ENCODE measurements at places on chromosomes 5 and 9.

- DNase-seq = no peak
Measured at GRCh38 chr9:569296-569695, 272.2 kb upstream of the DMRT1 start.

DNA sequence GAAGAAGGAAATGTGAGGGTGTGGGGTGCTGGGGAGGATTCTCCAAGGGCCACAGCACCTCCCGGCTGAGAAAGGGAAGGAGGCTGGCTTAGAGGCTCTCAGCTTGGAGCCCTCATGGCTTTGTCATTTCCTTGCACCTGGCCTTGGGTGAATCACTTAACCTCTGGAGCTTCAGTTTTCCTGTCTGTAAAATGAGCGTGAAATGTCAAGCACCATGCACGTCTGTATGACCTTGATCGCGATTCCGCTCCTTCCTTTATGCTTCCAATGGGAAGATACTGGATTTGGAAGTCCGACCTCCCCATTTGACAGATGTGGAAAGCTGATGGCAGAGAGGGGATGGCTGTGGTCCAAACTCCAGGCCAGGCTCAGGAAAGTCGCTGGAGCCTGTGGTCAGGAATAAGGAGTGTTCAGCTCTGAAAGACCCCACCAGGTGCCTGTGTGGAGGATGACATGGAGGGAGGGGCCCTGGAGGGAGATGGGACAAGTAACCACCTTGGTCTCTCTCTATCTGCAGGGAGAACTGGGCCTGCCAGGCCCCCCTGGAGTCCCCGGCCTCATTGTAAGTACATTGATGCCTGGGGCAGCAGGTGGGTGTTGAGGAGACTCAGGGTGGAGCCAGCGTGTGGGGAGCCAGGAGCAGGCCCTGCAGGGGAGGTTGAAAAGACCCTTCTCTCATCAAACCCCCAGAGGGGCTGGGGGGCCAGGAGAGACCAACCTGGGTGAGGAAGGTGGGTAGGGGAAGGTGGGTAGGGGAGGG, 66.5 kb downstream of the COL27A1 start:
- DNase-seq = no peak

- no peak for DNase-seq
Measured at GRCh38 chr5:72210888-72211678, 103.8 kb downstream of the MAP1B start.

GRCh38 chr5:51476431-51476830, 93.2 kb downstream of the ISL1 start:
- no peak for DNase-seq

GRCh38 chr5:138831703-138832102, 43.4 kb downstream of the LRRTM2 start:
- DNase-seq = no peak

- DNase-seq = no peak
Measured at GRCh38 chr9:9945966-9946365, 666.8 kb downstream of the PTPRD start.

GRCh38 chr9:95242613-95243012, 74.9 kb downstream of the FANCC start:
- DNase-seq = no peak

DNA sequence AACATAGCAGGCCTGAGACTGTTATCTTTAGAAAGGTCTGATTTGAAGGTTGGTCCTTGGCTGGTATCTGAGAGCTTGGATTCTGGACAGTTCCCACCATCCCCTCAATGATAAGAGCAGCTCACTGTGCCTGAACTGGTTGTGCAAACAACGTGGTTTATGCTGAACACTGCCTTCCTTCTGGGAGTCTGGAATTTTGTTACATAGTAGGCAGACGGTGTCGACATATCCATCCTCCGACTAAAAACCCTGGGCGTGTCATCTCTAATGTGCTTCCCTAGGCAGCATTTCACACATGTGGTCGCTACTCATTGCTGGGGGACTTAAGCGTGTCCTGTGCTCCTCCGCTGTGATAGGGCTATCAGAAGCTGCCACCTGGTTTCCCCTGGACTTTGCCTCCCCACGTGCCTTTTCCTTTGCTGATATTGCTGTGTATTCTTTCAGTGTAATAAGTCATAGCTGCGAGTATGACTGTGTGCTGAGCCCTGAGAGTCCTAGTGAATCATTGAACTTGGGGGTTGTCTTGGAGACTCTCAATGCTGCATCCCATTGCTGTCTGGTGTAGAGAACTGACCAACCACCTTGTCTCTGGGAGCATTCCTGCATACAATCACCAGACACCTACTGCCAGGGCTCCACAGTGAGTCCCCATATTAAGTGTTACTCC, 119.1 kb upstream of the TBC1D2 start:
- DNase-seq = no peak

- DNase-seq = no peak
Measured at GRCh38 chr5:60453186-60453976, 246.6 kb downstream of the DEPDC1B start.

DNA sequence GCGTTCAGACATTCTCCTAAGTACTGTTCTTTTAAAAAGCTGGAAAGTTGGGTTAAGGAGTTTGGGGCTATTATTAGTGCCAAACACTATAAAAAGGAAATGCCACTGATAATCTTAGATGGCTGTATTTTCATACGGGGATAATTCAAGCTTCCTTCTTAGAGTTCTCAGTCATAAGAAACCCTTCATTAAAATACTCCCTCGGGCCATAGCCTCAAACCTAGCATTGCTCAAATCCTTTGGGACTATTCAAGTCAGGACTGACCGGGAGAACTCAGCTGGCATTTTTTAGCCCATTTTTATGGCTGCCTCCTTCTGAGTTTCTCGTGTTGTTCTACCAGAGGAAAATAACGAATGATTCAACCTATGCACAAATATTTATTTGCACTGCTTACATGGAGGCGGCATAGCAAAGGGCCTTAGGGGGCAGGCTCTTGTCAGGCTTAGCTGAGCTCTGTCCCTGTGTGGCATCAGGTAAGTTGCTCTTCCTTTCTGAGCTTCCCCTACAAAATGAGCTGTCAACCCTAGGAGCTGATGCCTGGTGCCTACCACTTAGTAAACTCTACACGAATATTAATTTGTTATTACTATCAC, 33.5 kb upstream of the ADAM19 start:
- no peak for DNase-seq

GRCh38 chr5:143400541-143401226, 2.8 kb downstream of the NR3C1 start:
- no peak for DNase-seq

GRCh38 chr9:68996462-68996861, 17.5 kb downstream of the PRKACG start:
- no peak for DNase-seq

DNA sequence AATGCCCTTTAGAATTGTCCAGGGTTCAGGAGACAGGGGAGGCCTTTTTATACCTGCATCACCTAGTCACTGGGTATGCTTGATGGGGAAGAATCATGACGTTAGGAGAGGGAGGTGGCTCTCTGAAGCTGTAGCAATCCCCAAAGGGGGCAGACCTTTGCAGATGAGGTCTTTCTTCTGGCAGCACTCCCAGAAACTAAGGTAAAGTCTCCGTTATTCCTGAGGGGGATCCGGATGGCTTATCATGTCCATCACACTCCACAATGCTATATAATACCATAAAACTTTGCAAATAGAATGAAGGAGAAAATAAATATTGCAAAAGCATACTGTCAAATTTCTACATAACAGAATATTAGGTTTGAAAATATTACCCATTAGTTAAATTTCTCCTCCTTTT, 21.5 kb upstream of the CAST start:
- no peak for DNase-seq

DNA sequence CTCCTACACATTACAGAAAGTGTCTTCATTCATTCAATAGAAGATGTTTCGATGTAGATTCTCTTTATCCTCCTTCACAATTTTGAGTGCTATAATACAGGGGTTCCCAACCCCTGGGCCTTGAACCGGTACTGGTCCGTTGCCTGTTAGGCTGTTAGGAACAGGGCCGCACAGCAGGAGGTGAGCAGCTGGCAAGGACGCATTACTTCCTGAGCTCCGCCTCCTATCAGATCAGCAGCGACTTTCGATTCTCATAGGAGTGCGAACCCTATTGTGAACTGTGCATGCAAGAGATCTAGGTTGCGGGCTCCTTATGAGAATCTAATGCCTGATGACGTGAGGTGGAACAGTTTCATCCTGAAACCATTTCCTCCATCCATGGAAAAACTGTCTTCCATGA, 153.0 kb upstream of the SMC2 start:
- no peak for DNase-seq

DNA sequence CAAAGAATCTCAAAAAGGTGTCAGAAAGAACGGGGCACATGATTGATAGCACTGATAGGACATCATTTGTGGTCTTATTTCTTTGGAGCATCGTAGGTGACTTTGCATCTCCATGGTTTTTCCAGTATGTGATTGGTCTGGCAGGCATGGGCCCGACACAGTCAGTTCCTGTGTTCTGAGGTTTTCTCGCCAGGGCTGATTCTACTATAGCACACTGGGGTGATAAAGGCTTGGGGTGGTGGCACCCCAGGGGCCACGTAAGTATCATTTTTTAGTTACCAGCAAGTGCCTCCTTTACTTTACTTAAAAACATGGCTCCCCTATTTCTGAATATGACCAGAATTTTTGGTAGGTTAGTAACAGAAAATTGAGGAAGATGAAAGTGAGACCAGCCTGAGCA, 202.7 kb downstream of the RFK start:
- DNase-seq = no peak

DNA sequence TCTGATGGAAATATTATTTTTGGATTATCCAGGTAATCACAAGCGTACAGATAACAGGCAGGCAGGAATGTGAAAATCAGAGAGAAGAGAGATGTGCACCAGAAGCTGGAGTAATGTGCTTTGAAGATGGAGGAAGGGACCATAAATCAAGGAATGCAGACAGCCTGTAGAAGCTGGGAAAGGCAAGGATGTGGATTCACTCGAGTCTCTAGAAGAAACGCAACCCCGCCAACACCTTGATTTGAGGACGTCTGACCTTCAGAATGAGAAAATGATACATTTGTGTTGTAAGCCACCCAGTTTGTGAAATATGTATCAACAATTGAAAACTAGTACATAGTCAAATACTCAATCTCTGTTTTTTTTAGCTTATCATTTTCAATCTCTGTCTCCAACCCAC, 207.6 kb upstream of the MPDZ start:
- no peak for DNase-seq

DNA sequence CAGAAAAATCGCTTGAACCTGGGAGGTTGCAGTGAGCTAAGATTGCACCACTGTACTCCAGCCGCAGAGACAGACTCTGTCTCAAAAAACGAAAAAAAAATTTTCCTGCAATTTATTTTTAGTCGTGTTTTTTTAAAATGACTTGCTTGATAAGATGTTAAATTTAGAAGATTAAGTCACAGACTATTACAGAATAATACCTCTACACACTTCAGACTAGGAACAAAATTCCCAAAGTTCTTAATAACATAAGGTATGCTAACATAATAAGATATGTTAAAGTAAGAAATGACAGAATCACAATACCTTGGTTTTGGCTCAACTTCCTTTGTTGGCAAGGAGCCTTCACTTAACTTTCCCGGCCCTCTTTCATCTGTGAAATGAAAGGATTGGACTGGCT, 59.5 kb upstream of the NPR3 start:
- no peak for DNase-seq

GRCh38 chr9:81424431-81424830, 264.9 kb downstream of the TLE1 start:
- DNase-seq = no peak

GRCh38 chr9:116361547-116361946, 208.0 kb downstream of the PAPPA start:
- no peak for DNase-seq

DNA sequence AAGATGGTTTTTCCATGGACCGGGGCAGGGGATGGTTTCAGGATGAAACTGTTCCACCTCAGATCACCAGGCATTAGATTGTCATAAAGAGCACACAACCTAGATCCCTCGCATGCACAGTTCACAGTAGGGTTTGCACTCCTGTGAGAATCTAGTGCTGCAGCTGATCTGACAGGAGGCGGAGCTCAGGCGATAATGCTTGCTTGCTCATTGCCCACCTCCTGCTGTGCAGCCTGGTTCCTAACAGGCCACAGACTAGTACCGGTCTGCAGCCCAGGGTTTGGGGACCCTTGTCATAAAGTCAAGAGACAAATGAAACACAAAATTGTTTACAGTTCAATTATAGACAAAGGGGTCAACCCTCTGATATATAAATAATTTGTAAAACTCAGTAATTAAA, 101.7 kb downstream of the RANBP17 start:
- no peak for DNase-seq

DNA sequence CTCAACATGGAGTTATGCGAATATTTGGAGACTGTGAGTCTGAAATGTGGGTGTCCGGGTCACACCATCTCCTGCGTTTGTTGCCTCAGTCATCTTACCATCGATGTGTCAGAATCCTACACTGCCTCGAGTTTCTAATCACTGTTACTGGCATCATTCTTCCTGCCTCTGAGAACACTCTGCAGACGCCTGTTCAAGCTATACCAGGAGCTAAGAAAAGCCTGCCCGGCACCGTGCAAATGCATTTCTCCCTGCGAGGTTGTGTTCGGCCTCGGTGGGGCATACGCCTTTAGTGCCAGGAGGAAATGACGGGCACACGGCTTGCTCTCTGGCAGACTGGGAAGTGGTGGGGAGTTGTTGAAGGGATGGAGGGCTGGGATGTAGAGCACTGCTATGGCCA, 31.2 kb upstream of the SLC25A51 start:
- DNase-seq = no peak

- no peak for DNase-seq
Measured at GRCh38 chr9:77841739-77842386, 189.7 kb downstream of the GNAQ start.

DNA sequence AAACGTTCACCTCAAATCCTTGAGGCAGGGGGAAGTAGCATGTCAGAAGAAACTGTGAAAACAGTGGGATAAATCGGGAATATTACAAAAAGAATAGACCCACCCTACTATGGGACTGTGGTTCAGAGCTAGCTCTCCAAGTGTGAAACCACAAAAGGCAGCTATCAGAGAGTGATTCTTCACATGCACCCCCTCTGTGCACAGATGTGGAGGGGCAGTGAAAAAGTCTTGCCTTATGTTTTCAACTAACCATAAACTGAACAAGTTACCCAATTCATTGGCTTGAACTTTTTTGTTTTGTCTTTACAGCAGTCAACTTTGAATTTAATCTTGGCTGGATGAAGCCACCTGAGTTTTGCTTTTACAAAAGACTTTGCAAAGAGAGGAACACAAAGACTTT, 98.8 kb upstream of the NR4A3 start:
- DNase-seq = peak; percentile 6

GRCh38 chr5:134115806-134116175, 1.3 kb downstream of the TCF7 start:
- no peak for DNase-seq

DNA sequence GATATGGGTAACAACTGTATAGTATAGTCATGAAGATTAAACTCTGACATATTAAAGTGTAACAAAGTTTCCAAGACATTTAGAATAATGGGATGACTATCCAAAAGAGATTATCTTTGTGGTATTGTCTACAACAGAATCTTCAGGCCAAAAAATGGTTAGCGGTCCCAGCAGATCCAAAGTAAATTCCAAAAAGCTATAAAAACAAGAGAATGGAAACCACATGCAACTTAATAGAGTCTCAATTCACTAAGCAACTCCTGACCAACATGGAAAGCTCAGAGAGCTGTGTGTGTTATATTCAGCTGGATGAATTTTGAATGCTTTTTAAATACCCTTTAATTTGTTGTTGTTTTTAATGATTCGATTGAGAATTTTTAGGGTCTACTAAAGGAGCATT, 688.2 kb downstream of the CETN3 start:
- DNase-seq = no peak

- no peak for DNase-seq
Measured at GRCh38 chr5:151374539-151374938, 27.2 kb upstream of the SLC36A2 start.

- no peak for DNase-seq
Measured at GRCh38 chr5:24232041-24232440, 412.7 kb downstream of the CDH10 start.

Data from naive thymus-derived CD8-positive, alpha-beta T cell (primary cell).